ENCODE measurements at places on chromosomes 7 and 10.
A peak's percentile ranks its signal among the peaks of the same experiment; 100 is the strongest.

DNA sequence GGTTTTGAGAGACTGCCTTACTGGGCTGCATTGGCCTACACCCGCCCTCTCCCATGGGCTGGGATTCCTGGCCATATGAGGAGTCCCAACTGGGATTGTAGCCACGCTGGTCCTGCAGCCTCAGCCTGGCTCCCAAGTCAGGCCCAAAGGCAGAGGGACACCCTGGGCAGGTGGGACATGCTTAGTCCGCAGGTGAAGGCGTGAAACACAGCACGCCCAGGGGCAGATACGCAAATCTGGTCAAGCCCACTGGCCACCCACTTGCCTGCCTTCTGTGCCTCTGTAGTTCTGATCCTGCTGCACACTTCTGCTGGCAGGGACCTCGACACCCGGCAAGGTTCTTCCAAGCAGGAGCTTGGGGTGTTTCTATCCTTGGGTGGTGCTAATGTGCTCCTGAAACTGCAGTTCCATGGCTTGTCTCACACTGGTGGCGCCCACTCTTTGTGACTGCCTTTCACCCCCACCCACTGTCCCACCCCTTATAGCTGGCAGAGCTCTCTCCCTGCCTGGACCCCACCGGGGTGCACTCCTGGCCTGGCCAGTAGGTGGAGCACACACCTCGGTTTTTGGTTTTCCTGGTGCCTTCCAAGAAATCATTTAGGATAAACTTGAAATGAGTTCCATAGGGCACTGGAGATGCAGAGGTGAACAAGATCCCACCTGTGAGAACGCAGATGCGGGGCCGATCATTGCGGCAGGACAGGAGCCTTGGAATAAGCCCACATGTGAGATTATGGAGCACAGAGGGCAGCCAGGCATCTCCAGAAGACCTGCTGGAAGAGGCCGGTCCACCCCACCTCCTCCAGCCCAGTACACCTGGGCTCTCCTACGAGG lies 47.9 kb downstream of the MKI67 start:
- peak; percentile 30 for DNase-seq

DNA sequence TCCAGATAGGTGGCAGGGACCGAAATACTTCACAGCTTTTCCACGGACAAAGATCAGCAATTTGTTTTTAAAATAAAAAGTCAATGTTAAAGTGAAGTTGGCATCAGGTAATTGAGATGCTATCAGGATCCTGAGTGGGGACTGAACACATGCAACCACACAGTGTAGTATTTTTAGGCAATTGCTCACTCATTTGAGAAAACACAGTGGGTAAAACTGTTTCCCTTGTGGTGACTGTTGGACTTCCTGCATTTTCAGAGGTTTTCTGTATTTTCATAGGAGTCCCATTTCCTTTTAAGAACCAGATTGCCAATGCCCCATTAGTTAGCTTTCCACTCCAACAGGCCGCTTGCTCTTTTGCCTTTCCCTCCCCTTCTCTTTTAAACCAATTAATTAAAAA lies 159.5 kb upstream of the ZNF32 start:
- DNase-seq, result no peak

GRCh38 chr7:20352573-20353306 lies 22.0 kb downstream of the ITGB8 start:
- DNase-seq, result no peak

DNA sequence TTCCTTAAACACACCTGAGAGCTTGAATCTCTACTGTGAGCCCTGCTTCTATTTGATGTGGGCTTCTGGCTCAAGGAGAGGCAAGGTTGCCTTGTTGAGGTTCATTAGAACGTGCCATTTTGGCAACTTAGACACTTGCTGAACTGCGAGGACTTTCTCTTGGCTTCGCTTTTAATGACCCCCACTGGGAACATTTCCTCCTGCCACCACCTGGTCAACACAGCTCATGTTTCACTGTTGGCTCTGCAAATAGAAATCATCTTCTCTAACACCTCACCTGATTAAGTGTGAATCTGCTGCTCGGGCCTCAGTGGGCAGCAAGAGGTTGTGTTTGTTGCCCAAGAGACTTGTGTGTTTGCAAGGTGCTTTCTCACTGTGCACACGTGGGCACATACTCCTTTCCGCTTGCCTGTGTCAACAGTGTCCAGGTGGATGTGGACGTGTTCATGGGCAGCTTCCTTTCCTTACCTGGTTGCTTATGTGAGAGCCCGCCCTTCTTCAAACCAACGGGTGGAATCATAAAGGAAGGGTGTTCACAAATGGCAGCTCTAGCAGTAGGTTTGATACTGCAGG lies 147.0 kb downstream of the NRP1 start:
- no peak for DNase-seq

- peak; percentile 11 for DNase-seq
Observed at GRCh38 chr10:101567165-101568006, 20.7 kb downstream of the POLL start.

DNA sequence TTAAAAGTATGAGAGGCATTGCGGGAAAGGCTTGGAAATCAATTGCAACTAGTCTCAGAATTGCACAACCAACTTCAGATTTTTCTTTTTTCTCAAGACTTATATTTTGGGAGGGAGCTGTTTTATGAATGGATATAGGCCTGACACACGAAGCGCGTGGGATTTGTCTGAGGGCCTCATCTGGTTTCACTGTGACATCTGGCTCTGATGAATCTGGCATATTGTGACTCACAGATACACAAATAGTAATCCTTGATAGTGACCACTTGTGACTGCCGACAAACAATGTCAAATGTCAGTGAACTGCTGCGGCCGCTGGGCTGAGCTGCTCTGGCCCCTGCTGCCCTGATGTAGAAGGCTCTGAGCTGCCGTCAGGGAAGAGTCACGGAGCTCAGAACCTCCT lies 655.1 kb downstream of the INHBA start:
- no peak for DNase-seq

GRCh38 chr10:48926255-48926654 lies 13.4 kb downstream of the LRRC18 start:
- DNase-seq, result no peak

DNA sequence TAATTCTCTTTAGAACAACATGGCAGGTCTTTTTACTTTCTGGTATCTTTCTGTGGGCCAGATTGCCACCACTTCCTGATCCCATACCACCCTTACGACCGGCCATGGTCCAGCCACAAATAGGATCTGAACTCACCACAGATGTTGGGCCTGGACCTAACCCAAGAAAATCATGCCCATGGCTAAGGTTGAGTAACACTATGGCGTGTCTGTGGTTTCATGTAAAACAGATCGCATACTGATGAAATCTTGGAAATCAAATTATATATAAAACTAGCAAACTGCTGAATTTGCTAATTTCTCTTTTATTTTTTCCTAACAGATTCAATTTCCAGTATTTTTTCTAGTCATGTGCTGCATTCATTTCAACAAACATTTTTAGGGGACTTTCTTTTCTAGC lies 77.2 kb downstream of the CH25H start:
- peak; percentile 38 for DNase-seq

DNA sequence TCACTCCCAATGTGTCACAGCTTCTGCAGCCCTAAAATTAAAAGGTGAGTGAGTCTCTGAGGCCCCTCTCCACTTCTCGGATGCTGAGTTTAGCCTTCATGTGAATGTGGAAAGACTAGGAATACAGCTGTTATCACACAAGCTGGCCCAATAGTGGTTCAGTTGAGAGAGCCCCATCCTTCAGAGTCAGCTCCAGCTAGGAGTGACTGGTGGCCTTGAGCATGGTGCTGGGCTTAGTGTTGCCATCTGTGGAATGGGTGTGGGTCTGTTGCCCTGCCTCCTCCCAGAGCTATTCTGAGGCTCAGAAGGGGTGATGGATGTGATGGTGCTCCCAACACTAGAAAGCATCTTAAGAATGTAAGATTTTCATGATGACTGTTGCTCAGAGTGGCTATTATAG lies 55.8 kb downstream of the FIGNL1 start:
- no peak for DNase-seq

GRCh38 chr10:11697718-11698527 lies 44.3 kb upstream of the ECHDC3 start:
- DNase-seq, result no peak

GRCh38 chr10:15419279-15419874 lies 48.3 kb upstream of the FAM171A1 start:
- no peak for DNase-seq

DNA sequence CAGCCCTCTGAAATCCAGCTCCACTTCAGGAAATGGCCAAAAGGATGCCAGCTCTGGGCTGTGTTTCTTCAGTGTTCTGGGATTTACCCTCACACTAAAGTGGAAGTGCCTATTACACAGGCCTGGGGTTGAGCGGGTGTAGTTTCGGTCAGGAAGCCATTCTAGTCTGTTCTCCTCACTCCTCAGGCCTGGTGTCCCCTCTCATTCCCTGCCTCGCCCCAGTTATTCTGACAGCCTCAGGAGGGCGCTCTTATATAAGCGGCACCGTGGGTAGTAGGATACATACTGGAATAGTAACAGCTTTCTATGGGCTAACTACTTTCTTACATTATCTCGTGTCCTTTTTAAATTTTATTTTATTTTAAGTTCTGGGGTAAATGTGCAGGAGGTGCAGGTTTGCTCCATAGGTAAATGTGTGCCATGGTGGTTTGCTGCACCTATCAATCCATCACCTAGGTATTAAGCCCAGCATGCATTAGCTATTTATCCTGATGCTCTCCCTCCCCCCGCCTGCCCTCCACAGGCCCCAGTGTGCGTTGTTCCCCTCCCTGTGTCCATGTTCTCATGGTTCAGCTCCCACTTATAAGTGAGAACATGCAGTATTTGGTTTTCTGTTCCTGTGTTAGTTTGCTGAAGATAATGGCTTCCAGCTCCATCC lies 12.2 kb upstream of the LGI1 start:
- no peak for DNase-seq

- no peak for DNase-seq
Observed at GRCh38 chr7:93927585-93927984, 6.0 kb downstream of the GNG11 start.

DNA sequence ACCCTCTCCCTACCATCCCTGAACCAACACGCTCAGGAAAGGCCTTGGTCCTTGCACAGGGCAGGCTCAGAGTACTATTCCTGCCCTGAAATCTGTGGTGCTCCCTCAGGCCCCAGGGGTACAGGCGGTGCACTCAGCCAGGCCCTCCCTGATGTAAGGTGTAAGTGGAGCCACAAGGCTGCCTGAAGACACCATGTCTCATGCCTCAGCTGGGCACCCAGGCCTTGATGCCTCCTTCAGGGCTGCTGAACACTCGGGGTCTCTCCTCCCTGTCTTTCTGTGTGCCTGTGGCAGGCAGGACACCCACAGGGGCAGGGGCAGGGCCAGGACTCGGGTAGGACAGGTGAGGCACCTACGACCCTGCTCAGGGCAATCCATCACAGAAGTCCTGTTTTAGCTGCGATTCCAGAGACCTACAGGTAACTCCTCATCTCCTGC lies 22.9 kb upstream of the ANTXRL start:
- DNase-seq, result no peak

DNA sequence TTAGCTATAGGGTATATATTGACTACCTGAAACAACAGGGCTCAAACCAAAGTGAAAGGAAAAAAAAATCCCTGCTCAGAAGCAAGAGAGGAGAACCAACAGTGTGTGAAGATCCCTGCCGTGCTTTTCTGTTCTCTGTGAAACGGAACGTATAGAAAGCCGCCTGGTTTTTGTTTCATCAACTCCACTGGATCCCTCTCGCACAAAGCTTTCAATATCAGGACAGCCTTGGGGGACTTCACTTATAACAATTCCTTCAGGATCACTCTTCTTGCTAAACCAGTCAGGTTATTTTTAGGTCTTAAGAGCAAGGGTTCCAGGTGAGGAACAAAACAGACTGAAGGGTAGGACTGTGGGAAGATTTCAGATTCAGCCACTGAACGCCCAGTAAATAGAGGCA lies 151.1 kb upstream of the CACNA2D1 start:
- DNase-seq, result no peak

GRCh38 chr7:157791261-157791660 lies 454.5 kb downstream of the DNAJB6 start:
- no peak for DNase-seq

GRCh38 chr10:99812177-99812576 lies 29.7 kb downstream of the ABCC2 start:
- no peak for DNase-seq

GRCh38 chr7:150466477-150466876 lies 16.0 kb downstream of the GIMAP8 start:
- DNase-seq, result no peak

DNA sequence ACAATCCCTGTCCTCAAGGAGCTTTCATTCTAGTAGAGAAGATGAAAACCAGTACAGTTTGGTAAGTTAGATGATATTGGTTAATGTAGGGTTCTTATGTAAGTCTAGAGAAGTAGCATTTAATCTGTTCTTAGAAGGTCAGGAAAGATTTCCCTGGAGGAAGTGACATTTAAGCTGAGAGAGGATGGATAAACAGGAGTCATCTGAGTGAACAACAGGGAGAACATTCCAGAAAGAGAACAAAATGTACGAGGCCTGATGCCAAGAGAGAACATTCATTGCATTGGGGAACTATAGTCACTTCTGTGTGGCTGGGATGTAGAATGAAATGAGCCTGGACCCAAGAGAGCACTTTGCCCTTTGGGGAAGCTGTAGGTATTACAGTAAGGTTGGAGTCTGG lies 88.0 kb downstream of the CFTR start:
- no peak for DNase-seq

- DNase-seq, result no peak
Observed at GRCh38 chr10:101906586-101907183, 63.1 kb upstream of the KCNIP2 start.

- DNase-seq, result no peak
Observed at GRCh38 chr10:113657544-113657943, 6.3 kb downstream of the NRAP start.

- DNase-seq, result no peak
Observed at GRCh38 chr10:52128056-52128683, 185.9 kb upstream of the DKK1 start.

- no peak for DNase-seq
Observed at GRCh38 chr7:83524277-83525075, 124.5 kb downstream of the SEMA3E start.

- DNase-seq, result no peak
Observed at GRCh38 chr10:49015700-49016099, 76.1 kb upstream of the LRRC18 start.

GRCh38 chr7:74262639-74263398 lies 8.6 kb upstream of the RFC2 start:
- DNase-seq, result no peak

- DNase-seq, result no peak
Observed at GRCh38 chr10:99004738-99005137, 230.9 kb downstream of the HPSE2 start.

- DNase-seq, result no peak
Observed at GRCh38 chr7:3076163-3076562, 32.5 kb upstream of the CARD11 start.

DNA sequence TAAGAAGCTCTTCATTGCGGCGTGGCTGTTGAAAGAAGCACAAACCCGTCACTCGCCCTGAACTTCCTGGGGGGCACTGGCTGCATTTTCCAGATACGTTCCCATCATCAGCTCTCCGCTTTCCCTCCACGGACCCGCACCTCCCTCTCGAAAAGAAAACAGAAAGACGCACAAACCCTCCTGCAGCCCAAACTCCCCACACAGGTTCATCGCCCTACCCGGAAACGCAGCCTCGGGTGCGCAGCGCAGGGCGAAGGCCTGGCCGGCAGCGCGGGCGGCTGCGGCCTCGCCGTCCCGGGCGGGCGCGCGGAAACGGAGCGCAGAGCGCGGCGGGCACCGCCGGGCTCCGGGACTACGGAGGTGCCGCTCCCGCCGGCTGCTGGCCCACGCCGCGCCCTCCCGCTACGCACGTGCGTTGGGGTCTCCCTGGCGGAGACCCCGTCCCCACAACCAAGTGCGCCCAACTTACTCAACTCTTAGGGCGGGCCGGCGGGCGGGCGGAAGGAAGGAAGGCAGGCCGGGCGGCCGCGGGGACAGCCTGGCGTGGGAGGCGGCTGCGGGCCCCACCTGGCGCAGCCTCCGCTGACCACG lies 822 bp downstream of the ZNF800 start:
- peak; percentile 46 for DNase-seq
